LoVo (cell line): ENCODE measurements at places on chromosomes 11 and 22.

DNA sequence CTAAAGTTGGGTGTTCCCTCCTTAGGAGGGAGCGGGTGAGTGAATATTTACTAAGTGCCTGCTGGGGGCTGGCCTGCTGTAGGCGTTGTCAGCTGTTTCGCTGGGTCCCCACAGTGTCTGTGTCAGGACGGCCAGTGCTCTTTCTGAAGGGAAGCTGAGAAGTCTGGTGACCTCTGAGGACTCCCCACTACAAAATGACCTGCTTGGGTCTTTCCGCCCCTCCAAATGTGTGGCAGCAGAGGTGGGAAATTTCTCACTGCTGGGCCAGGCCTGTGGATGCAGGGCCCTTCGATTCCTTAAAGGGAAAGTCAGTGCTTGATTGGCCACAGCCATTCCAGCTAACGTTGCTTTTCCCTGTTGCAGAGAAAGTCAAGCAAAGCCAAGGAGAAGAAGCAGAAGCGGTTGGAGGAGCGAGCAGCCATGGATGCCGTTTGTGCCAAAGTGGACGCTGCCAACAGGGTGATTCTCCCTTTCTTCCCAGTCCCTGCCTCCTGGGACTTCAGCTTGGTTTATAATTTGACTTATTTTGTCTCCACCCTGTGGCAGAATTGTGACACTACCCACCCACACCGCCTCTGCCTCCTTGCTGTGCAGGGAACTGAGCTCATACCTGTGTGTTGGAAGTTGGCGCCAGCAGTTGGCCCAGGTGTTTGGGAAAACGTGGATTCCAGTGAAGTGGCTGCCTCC, 6.8 kb downstream of the NAA40 start:
- peak; percentile 51 for DNase-seq

GRCh38 chr11:100870138-100870537, 183.1 kb downstream of the ARHGAP42 start:
- no peak for DNase-seq

GRCh38 chr11:69730500-69730899, 26.7 kb upstream of the FGF19 start:
- DNase-seq, result no peak

- no peak for DNase-seq
Observed at GRCh38 chr11:115112754-115113153, 391.5 kb downstream of the CADM1 start.

GRCh38 chr11:19368726-19369375, 128.1 kb upstream of the E2F8 start:
- no peak for DNase-seq

GRCh38 chr11:128235426-128235825, 351.9 kb downstream of the ETS1 start:
- no peak for DNase-seq

DNA sequence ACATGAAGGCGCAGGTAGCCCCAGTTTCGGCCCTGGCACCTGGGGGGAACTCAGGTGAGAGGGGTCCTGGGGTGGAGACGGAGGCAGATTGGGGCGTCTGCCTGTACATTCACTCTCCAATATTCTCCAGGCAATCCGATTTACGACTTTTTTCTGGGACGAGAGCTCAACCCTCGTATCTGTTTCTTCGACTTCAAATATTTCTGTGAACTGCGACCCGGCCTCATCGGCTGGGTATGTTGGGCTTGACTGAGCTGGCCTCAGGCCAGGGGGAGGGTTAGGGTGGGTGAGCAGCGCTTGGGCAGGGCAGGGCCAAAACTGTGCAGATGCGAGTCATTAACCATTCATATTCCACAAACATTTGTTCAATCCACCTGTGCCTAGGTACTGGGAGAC, 1.7 kb downstream of the TM7SF2 start:
- DNase-seq, result peak; percentile 26

GRCh38 chr11:82577246-82577645, 156.4 kb downstream of the FAM181B start:
- DNase-seq, result no peak

DNA sequence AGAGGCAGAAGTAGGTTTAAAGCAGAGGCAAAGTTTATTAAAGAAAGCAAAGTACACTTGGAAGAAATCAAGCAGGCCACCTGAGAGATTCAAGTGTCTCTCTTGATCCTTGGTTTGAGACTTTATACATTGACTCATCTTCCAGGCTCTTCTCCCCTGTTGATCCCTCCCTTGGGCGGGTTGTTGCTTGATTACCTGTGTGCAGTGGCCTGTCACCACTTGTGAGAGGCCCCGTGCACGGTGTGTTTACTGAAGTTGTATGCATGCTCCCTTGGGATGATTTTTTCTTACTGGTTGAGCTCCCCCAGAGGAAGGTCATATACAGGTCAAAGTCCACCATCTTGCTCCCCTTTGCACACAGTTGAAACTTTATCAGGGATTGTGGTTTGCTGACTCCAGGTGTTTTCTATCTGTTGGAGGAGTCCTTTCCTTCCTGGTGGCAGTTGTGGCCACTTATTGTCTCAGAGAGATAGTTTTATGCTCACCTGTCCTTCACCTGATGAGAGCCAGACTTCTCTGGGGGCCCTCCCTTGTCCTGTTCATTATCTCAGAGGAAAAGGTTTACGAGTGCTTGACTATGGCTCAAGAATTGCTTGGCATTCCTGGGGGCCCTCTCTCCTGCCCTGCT, 16.3 kb upstream of the RBMXL2 start:
- no peak for DNase-seq

DNA sequence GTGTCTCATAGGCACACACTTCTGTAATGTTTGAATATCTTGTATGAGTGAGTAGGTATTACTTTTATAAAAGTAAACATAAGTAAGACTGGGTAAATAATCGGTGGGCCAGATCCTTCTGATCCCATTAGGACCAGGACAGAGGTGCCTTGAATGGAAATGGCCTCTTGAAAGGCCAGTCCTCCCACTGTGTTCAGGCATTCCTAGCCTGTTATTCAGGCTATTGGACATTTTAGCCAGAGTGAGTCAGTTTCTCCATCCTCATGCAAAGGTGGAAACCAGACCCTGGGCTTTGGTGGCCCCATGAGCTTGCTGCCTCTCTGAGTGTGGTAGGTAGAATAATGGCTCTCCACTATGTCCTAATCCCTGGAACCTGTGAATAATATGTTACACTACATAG, 34.4 kb downstream of the C11orf96 start:
- DNase-seq, result no peak

GRCh38 chr11:129373489-129373953, 2.1 kb upstream of the BARX2 start:
- no peak for DNase-seq

DNA sequence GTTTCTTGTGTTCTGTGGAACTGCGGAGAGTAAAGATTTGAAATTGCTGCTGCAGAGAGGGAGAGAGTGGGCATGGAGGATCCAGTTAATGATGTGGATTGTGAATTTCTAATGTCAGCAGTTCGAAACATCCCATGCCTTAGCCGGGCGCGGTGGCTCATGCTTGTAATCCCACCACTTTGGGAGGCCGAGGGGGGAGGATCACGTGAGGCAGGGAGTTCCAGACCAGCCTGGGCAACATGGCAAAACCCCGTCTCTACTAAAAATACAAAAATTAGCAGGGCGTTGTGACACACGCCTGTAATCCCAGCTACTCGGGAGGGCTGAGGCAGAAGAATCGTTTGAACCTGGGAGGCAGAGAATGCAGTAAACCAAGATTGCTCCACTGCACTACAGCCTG, 1.1 kb upstream of the CAVIN3 start:
- no peak for DNase-seq

DNA sequence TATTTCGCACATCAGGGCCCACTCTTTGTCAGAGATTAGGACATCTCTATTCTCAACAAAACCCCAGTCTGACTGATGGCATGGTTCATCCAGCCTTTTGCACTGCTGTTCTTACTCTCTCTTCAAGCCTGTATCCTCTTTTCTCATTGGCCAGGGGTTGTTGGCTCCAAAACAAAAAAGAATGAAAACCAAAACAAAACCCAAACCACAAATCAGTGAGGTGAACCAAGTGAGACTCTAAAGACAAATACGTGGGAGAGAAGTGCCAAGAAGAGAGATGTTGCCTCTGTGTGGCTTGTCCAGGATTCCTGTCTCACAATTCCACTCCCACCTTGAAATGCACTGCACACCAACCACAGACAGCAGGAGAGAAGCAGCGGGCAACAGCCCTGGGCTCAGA, 278.9 kb upstream of the NARS2 start:
- DNase-seq, result no peak

- no peak for DNase-seq
Observed at GRCh38 chr11:65431451-65432099, 9.0 kb downstream of the NEAT1 start.

GRCh38 chr11:45264839-45265515, 21.2 kb downstream of the SYT13 start:
- peak; percentile 12 for DNase-seq

DNA sequence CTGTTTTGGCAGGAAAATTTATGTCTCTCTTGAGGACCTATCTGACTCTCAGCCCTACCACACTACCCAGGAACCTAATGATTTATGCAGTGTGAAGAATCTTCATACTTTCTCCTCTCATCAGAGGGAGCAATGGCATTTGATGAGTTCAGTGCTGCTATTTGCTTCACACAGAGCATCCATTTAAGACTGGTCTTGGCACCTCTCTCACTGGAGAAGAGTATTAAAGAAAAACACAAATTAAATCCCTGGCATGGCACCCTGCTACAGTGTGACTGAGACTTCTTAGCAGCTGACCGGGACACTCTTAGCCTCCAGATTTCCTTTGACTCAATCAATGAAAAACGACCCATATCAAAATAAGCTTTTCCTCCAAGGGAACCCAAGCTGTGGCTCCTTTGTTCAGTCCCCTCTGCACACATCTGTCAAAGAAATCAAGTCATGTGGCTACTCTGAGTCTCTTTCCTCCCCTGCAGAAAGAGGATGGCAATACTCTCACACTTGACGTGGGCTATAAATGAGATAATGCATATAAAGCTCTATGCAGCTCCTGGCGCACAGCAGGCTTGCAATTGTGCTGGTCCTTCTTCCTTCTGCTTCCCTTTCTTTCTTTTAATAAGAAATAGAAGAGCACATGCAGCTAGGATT, 186.1 kb upstream of the E2F8 start:
- DNase-seq, result no peak

GRCh38 chr11:35403765-35404387, 15.5 kb downstream of the SLC1A2 start:
- no peak for DNase-seq

DNA sequence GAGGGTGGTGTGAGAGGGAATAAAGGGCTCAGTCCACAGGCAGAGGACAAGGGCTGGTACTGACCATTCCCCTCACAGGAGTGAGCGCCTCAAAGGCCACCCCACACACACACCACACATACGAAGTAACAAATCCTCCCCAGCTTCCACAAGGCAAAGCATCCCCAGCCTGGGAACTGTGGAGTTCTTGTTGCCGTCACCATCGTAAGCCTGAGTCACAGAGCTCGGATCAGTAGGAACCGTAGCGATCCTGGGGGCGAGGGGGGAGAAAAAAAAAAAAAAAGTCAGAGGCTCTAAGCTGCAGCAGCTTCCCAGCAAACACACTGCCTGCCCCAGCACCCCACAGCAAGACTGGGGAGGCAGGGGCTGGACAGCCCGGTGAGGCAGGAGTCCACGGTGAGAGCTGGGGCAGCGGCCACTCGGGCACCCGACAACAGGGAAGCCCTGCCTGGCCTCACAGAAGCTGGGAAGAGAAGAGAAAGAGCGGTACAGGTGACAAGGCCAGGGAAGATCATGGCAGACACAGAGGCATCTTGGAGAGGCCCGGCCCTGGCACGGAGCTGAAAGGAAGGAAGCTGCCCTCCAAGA, 11.3 kb downstream of the ARFGAP2 start:
- DNase-seq, result no peak

DNA sequence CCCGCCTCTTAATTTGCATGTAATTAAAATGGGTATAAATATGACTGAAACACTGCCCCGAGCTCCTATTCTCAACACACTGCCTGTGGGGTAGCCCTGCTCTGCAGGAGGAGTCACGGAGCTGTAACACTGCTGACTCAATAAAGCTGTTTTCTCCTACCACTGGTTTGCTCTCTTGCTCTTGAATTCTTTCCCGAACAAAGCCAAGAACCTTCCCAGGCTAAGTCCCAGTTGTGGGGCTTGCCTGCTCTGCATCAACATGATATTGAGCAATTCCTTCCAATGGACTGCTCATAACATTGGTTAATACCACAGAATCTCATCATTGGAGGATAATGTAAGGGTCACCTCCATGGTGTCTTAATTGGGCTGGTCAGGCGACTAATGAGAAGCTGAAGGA, 114.4 kb downstream of the FBXO7 start:
- DNase-seq, result no peak

DNA sequence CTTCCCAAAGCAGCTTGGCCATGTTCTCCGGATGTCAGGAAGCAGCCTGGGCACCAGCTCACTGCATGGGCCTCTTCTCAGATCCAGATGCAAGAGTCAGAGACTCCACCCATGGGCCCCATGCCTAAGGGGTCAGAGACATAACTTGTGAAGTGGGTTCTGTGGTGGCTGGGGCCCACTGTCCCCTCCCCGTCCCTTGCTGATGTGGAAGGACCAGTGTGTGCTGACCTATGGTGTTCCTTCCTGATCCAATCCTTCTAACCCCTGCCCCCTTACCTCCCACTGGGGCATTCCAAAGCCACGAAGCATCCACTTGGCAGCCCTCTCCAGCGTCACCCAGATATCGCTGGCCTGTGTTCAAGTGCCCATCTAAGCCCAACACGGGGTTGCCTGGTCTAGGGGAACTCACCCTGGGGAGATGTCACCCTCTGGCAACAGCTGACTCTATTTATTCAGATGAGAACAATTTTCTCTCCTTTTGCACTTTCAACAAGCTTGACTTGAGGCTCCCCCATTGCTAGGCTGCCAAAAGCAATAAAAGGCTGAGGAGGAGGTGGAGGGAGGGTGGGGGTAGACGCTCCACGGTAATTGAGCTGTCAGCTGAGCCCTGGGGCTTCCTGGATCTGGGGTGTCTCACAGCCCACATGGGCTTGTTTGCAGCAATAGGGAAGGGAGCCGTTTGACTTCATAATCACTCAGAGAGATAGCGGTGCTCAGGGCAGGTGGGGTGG, 158.5 kb downstream of the ADAMTS15 start:
- no peak for DNase-seq

- no peak for DNase-seq
Observed at GRCh38 chr11:49432242-49432848, 223.9 kb upstream of the FOLH1 start.

DNA sequence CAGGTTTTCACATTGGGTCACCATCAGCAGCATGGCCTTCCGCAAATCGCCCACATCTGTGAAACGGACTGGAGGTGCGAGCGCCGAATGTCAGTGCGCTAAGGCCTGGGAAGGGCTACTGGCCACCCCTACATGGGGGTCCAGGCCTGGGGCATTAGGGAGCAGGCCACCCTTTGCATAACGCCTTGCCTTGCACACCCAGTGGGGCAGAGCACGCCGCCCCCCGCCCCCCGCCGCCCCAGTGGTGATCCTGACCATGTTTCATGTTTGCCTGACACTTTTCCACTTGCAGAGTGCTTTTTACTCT, 2.6 kb downstream of the GRK2 start:
- no peak for DNase-seq

GRCh38 chr11:68039526-68040086, 781 bp downstream of the TCIRG1 start:
- no peak for DNase-seq

DNA sequence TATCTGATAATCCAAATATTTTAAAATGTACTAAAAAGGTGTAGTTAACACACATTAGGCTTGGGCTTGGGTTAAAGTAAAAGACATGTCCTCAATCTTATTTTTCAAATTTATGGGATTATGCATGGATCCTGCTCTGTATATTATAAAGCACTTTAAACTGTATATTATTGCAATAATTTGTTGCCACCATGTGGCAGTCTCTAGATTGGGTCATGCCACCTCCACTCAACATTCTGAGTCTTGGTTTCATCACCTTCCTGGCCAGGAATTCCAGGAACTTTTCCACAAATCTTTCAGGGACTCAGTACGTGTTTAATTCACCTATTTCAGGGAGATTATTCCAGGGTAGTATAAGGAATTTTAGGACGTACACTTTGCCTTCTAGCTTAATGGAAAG, 695.5 kb downstream of the FAM181B start:
- DNase-seq, result no peak
